ENCODE measurements at places on chromosomes 11 and 22.

DNA sequence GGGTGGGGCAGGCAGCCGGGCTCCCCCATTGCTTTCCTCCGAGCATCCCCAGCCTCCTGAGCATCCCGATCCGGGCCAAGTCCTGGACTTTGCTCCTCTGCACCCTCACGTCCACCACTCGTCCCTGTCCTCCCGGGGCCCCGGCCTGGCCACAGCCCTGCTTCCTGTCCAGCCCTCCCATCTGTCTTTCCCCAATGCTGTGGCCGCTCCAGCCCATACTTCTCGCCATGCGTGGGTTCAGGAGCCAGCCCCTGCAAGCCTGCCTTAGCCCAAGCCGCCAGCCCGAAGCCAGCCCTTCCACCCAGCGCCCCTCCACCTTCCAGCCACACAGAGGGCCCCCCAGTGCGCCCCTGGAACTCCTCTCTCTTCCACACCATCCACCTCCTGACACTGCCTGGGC lies 23.8 kb downstream of the MRPL23 start:
- DNase-seq, result no peak

DNA sequence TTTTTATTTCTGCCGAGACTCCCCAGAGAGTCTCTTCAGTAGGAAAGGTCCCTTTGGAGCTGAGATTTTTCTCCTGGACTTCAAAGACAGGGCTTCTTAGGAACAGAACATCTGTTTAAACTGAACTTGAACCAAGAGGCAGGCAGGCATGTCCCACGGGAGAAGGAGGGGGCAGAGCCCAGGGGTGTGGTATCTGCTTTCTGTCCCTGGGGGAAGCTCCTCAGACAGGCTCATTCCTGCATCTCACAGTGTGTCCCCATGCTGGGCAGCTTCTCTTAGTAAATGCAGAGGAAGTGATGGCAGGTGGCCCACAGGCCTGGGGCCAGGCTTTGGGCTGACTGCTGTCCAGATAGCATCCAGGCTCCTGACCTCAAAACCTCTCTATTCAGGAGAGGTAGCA lies 47.3 kb downstream of the TSPAN18 start:
- no peak for DNase-seq

GRCh38 chr11:107493117-107493516 lies 35.5 kb upstream of the CWF19L2 start:
- no peak for DNase-seq

DNA sequence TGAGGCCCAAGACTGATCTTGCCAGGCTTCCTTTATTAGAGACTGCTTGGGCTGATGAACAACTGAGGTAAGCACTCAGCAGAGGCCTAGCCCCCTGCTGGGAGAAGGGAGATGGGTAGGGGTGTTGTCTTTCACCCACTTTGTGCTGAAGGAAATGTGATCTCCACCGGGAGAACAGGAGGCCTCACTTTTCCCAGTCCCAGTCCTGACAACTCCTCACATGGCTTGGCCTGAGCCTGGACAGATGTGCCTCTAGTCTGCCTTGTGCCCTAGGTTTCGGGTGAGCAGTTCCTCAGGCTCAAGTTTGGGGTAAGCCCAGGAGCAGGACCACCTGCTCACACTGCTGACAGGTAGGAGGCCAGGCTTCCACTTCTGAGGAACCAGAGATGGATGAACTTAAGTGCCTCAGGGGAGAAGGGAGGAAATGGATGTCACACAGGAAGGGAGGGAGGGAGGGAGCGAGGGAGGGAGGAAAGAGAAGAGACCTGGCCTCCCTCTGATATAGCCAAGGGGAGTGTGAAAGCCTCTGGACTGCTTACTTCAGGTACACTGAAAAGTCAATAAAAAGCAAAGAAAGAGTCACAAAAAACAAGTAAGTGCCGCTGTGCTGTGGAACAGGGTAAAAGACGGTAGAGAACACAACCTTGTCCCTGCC lies 8.1 kb downstream of the CLPB start:
- DNase-seq, result no peak

DNA sequence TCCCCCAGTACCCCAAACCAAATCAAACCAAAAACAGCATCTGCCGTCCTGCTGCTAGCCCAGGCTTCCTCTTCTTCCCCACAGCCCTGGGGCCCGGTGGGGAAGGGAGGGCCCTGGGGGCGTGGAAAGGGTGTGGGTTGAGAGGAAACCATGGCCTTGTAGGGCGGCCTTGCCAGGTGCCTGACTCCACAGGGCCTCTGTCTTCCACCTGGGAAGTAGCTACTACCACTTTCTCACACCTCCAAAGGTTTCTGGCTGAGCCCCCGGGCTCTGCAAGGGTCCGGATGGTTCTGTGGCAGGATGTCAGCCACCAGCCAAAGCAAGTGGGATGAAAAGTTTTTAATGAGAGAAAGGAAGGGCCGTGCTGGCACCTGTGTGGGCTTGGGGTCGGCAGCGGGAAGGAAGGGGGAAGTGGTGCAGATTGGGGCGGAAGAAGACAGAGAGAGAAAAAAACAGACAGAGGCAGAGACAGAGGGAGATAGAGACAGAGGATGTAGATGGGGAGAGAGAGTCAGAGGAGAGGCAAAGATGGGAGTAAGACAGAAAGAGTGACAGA lies 10.5 kb downstream of the TPST2 start:
- no peak for DNase-seq

Data from stimulated activated CD4-positive, alpha-beta T cell treated with anti-CD3 and anti-CD28 coated beads, Interleukin-2, amount 100 ng/mL, for 48 hours (primary cell).